ENCODE measurements at places on chromosomes 4 and X.

DNA sequence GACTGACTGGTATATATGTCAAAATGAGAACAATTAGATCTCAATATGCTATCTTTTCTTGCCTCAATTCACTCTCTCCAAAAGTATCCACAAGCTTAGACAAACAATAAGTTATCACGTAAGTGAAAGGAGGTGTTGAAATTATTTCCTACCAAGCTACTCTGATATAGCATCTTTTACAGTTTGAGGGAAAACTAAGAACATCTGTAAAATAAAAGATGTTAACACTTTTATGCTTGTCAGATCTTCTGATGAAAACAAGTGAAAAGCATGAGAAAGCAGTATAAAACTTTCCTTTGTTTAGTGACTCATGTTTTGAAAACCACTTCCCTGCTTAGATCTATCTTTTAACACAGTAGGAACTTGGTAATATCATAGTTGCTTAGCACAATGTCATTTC lies 8.4 kb upstream of the MAB21L2 start:
- DNase-seq, result no peak

DNA sequence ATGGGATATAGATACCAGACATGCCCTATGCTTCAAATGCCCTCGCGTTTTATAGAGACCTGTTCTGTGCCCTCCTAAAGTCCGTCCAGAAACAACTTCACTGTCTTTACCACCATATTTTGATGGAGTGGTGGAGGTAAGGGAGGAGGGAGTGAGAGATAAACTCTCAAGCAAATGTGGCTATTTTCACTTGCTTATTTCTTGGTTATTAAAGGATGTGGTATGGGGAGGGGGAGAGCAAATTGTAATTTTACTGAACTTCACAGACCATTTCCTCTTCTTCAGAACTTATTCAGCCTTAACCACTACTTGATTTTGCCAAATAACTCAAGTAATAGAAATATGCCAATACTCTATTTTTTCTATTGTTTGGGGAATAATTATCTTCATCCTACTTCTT lies 31.5 kb downstream of the GPR174 start:
- no peak for DNase-seq

DNA sequence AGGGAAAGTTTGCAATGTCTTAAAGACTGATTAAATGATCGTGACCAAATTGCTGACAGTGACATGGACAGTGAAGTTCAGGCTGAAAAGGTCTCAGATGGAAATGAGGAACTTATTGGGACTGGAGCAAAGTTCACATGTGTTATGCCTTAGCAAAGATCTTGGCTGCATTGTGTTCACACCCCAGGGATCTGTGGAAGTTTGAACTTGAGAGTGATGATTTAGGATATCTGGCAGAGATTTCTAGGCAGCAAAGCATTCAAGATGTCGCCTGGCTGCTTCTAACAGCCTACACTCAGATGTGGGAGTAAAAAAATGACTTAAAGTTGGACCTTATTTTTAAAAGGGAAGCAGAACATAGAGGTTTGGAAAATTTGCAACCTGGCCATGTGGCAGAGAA lies 21.4 kb downstream of the SCARB2 start:
- DNase-seq, result no peak

DNA sequence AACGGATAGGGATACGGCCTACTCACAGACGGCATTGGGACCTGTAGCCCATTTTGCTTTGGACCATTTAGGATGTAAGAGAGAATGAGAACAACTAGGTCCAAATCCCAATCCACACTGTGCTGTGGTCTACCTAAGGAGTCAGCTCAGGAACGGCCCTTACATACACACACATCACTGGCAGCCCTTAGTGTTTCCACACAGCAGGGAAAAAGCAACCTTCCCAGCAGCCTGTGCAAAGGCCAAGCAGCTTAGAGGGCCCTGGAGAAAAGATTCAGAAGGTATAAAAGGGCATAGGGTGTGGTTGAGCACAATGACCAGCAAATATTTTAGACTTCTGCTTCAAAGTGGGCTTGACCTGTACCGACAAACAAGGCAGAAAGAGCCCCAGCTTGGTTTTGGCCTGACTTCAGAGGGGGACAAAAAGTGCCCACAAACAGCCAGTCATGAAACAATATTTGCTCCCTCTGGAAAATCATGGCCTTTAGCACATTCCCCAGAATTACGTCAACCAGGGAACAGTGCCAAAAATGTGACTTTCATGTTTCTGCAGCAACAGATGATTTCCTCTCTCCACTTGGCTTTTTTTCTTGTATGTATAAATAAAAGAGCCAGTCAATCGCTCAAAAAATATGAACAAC lies 359.5 kb upstream of the FGF16 start:
- DNase-seq, result no peak

Data from HL-60 (cell line).